ENCODE measurements at places on chromosomes 6 and 20.

GRCh38 chr20:64159286-64159680 lies 5.0 kb upstream of the MYT1 start:
- no peak for DNase-seq

DNA sequence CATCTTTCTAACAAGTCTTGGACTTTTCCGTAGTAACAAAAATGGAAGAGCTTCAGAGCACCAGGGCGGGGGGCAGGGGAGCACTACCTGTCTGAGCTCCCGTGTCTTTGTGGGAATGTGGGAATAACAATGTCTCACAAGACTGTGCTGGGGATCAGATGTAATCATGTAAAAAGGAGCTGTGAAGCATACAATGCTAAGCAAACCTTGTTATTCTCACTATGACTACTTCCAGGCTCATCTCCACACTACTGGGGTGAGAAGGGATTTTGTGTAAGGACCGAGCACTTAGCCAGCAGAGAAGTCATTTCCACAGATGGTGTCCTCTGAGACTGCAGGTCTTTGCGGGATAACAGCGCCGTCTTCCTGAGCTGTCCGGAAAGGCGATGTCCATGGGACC lies 27.1 kb downstream of the PRR18 start:
- DNase-seq: no peak

DNA sequence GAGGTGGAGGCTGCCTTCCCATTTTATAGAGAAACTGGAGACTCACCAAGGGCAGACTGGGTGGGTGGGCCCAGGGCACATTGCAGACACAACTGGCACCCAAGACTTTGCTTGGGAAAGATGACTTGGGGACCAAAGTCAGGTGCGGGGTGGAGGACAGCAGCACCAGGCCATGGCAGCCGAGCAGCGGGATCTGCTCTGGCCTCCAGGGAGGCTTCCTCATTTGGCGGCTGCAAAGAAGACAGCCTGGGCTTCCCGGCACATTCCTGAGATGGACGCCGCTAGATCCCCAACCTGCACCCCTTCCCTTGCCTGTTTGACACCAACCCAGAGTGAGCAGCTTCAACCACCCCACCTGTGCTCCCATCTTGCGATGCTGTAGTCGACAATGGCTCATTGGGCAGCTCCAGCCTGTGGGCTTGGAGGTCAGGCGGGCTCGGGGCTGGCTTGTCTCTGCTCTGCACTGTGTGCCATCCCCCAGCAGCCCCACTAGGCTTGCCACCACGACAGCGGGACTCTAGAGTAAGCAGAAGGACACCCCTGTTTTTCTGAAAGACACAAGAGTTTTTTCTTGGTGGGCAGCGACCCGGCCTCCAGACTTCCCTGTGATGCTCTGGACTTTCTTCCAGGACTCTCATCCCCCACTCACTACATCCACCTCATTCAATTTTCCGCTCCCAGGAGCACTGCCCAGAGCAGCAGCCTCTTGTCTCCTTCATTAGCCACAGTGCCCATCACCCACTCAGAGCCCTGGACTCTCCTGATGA lies 184.9 kb upstream of the CST7 start:
- no peak for DNase-seq

DNA sequence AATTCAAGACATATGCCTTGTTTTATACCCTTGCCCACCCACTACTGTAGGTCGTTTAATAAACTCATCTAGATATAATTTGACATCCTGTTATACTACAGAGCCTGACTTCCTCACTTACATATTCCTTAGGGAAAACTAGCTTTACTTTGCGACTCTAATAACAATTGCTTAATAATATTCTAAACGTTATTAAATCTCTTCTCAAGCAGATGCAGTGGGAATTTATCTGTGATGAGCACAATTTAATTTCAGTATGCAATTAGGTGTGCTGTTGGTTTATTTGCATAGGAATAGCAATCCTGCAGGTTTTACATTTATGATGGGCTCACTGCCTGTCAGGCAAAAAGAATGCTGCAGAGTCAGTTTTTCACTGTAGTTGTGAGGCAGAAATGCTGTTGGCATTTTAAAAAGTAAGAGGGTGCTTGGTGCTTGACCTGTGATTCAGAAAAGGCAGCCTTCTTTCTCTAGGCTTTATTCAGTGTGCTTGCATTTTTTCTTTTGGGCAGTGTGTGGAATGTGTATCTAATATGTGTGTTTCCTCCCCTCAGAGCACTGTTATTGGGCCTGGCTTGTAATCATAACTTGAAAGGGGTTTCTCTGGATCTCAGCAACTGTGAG lies 152.3 kb upstream of the SCGN start:
- DNase-seq: no peak

DNA sequence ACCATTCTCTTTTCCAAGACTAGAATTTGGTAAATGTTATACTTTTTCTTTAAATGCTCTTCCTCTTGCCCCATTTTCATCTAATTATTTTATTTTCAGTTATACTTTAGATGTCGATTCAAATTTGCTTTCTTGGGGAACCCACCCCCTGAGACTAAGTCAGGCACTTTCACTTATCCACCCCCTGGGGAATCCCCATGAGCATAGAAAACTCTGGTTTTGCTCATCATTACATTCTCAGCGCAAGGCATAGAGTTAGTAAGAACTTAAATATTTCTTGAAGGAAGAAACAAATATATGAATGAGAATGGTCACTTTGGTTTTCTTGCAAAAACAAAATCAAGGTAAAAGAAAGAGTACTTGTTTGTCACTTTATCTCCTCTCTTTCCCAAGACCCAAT lies 25.1 kb upstream of the HSF2 start:
- no peak for DNase-seq

- no peak for DNase-seq
Observed at GRCh38 chr20:43682446-43682845, 15.5 kb downstream of the MYBL2 start.

- no peak for DNase-seq
Observed at GRCh38 chr6:158816803-158817727, 2.1 kb downstream of the EZR start.

DNA sequence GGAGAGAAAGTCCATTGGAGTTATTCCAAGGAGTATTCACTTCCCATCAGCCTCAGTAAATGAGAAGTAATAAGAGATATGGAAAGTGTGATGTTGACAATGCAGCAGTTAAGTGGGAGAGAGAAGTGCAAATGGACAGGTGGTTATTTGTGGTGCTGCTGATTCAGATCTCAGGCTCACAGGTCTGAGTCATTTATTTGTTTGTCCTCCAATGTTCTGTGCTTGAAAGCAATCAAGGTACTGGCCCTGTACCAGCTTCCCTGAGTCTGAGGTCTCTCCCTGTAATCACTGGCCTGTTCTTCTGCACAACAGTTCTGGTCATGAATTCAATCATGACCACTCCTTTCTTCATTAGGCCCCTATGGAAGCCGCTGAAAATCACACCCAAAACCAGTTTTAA lies 827.7 kb downstream of the MAFB start:
- no peak for DNase-seq

- DNase-seq: no peak
Observed at GRCh38 chr6:15502446-15503345, 160.1 kb downstream of the DTNBP1 start.

DNA sequence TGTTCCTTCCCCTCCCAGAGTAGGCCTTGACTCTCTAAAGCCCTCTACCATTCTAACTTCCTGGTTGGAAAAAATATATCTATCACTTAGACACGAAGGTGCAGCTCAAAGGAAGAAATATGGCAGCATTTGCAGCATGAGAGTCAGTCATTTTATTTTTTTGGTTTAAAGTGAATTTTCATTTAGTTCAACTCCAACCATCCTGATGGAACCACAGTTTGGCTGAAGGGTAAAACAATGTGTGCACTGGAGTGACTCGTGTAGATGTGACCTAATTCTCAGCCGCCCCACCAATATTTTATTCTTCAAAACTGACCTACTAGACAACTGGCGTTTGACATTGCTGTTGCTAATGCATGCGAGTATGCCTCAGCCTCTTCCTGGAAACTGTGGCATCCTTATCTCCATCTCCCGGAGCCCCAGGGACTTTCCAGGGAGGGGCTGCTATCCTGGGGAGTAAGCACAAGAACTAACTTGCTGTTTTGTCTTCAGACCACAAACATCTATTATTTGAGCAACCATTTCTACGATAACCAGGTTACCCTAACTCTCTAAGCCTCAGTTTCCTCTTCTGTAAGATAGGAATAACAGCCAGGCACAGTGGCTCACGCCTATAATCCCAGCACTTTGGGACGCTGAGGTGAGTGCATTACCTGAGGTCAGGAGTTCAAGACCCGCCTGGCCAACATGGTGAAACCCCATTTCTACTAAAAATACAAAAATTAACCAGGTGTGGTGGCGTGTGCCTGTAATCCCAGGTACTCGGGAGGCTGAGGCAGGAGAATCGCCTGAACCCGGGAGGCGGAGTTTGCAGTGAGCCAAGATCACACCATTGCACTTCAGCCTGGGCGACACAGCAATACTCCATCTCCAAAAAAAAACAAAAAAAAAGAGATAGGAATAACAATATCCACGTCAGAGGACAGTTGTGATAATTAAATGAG lies 148.7 kb upstream of the JARID2 start:
- DNase-seq: no peak

Measured in stimulated activated CD8-positive, alpha-beta memory T cell treated with anti-CD3 and anti-CD28 coated beads, Interleukin-15, amount 100 ng/mL, for 24 hours (primary cell).